ENCODE measurements at places on chromosomes 11 and 22.
A peak's percentile ranks its signal among the peaks of the same experiment; 100 is the strongest.

GRCh38 chr11:96331699-96332116 is 11.3 kb downstream of the MAML2 start:
- DNase-seq = no peak

DNA sequence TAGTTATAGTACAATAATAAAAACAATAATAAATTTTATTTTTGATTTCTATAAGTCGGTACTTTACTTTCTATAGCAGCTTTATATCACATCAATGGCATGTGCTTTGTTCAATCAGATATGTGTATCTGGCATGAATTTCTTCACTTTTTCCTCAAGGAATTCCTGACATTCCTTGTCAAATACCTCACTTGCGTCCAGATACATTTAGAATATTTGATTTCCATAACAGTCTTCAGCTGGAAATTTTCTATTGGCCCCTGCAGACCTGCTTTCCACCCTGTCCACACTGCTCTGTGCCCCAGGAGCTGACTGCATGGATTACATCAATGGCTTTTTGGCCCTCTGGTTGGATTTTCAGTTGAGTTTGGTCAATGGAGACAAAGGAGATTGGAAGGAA is 93.2 kb downstream of the FAR1 start:
- DNase-seq = no peak

GRCh38 chr11:119355091-119355843 is 8.8 kb upstream of the MFRP start:
- DNase-seq = no peak

DNA sequence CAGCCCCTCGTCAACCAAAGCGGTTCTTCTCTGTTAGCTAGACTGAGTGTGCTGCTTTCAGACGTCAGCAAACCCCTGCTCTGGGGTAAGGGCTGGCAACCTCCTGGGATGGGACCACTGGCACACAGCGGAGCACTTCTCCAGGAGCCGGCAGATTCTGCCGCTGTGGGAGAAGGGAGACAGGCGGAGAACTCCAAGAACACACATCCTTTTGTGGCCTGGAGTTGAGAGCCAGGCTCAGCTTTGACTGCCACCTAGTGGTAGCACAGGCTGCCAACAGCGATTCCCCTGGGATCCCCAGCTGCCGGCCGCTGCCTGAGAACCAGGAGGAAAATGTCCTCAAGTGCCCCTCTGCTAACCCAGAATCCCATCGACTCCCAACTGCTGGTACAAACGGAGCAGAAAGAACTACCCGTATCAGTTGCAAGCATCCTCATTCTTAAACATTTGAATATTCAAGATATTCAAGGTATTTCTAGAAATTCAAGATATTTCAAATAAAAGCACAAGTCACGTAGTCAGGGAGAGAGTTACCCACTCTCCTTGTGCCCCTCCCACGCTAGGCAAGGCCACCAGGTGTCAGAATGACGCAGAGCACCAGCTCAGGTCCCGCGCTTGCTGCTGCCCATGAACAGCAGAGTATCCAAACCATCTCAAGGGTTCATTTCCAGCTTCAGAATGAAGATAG is 4.9 kb downstream of the LTO1 start:
- DNase-seq = peak; percentile 36

- no peak for DNase-seq
Observed at GRCh38 chr11:38456371-38456770, 1858.3 kb upstream of the RAG2 start.

DNA sequence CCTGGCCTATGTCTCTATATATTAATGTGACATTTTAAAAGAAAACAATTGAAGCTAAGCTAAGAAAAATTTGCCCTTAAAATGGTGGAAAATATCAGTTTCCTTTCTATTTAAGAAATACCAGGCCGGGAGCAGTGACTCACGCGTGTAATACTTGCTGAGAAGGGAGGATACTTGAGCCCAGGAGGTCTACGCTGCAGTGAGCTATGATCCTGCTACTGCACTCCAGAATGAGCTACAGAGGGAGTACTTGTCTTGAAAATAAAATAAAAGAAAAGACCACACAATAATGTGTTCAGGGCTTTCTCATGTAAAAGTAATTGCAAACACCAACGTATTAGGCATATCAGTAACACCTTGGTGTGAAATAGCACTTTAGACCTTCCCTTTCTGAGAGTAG is 1.4 kb upstream of the PRSS23 start:
- DNase-seq = no peak

DNA sequence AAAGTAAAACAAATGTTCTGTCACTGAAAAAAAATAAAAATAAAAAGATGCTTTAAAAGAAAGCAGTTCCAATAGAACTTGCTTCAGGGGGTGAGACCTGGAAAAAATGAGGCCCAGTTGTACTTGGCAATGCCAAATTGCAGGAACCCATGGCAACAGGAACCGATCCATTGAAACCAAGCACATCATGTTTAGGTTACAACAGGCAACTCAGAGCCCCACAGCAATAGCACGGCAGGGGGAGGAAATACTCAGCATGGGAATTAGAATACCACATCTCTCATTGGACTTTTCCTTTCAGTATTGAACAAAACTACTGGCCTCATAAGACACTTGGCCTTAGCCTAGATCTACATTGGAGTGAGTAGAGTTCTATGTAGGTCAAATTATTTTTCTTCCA is 84.3 kb downstream of the MSANTD4 start:
- DNase-seq = no peak

DNA sequence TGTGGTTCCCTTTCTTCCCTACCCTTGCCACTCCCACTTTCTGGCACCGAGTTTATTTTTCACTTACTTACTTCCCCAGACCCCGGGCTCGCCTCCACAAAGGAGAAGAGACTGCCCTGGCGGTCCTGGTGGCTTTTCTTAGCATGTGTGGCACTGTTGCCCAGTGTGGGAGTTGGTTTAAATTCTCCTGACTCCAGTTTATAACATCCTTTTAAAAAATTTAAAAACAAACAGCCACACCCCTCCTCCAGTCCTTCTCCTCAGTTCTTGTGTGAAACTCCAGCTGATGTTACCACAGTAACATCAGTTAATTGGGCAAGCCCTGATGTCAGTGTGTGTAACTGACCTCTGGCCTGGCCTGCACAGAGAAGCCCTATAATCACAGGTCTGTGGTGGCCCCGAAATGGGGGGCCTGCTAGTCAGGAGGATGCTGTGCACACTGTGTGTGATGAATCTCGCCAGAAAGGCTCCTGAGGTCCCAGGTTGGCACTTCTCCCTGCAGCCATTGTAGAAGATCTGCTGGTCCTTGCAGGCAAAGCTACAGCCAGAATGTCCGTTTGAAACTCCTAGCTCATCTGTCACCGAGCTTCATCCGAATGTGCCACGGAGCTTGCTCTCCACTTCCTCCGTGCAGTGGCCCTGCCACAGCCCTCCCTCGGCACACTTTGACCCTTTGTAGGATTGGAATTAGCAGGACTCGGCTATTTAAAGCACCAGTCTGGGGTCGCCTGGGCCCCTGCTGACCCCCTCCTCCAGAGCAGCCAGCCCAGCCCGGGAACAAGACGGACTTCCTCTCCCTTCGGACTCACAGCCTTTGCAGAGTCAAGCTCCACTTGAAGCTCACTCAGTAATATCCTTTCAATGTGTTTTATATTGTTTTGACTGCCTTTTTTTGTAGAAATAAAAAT is 7.6 kb downstream of the YDJC start:
- DNase-seq = no peak

GRCh38 chr11:111942829-111943228 is 5.7 kb downstream of the DIXDC1 start:
- no peak for DNase-seq

DNA sequence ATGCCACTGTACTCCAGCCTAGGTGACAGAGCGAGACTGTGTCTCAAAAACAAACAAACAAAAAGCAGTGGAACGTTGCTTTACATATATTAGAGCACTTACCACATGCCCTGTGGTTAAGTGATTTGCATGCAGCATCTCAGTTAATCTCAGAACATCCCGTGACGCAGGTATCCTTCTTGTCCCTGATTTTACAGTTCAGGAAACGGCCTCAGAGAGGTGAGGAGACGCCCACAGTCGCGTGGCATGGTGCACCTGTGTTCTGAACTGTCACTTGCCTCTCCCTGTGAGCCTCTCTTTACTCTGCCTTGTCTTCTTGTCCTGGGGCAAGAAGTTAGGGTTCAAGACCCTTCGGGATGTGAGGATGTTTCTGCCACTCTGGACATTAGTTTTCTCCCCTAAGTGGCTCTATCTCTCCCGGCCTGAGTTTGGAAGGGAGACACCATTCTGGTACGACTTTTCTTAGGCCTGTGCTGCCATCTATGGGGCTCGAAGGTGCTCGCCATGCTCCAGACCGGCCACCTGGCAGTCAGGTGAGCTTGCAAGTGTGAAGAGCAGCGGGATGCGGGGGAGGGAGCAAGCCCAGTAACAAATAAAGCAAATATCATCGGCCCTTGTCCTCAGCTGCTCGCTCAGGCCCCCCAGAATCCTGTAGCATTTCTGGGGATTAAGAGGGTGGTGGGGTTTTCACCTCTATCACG is 25.6 kb downstream of the YWHAH start:
- DNase-seq = peak; percentile 28

- no peak for DNase-seq
Observed at GRCh38 chr11:94549146-94549545, 5.4 kb downstream of the FUT4 start.

DNA sequence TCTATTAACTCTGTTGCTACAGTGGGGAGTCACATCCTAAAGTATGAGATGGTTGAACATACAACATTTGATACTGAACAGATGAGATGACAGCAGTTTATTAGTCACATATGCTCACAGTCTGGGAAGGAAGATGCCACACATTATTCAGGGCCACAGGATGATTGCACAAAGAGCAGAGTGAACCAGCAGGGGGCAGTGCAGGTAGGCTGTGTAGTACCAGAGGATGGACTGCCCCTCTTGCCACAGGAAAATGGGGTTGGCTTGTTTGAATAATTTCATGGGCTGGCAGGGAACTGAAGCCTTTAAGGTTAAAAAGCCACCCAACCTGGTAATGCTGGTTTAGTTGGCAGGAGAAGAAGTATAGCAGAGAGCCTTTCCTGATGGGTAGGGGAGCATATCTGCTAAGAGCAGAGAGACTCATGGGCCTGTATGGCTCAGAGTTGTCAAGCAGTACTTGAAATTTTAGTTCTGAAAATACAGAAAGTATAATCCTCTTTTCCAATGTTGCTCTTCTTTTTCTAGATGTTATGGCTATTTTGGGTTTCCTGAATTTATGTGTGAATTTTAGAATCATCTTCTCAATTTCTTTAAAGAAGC is 180.4 kb upstream of the B3GAT1 start:
- DNase-seq = peak; percentile 18

DNA sequence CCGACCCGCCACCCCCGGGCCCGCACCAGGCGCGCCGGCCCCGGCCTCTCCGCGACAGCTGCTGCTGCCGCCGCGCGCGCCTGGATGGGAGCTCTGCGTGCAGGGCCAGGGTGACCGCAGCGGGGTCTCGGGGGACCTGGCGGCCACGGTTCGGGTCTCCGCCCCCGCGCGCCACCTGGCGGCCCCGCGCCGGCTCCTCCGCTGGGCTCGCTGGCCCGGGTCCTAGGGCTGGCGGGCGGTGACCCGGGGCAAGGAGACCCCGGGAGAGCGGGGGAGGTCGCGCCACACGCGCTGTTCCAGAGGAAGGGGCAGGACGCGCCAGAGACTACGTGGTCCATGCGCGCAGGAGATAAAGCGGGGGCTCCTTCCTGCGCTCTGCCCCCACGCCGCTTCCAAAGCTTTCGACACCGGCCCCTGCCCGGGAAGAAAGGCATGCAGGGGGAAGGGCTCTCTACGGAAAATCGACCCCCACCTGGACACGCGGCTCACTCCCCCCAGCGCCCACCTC is 562 bp downstream of the SHANK2 start:
- DNase-seq = no peak

DNA sequence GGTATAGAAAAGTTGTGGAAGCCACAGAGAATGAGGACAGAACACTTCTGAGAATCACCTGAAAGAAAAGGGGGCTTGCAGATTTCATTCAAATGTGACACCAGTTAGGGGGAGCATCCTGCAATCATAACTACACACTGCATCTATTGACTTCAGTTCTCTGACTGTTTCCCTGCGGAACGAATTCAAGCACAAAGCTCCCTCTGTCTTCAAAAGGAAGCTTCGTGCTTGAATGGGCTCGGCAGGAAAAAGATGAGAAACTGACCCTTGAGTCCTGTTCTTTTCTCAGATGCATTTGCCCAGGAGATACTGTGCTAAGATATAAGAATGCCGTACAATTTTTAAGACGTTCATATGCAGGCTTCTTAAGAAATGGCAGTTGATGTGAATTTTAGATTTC is 2000.4 kb upstream of the RAG2 start:
- DNase-seq = no peak

GRCh38 chr11:15118431-15118830 is 3.7 kb downstream of the INSC start:
- DNase-seq = no peak

DNA sequence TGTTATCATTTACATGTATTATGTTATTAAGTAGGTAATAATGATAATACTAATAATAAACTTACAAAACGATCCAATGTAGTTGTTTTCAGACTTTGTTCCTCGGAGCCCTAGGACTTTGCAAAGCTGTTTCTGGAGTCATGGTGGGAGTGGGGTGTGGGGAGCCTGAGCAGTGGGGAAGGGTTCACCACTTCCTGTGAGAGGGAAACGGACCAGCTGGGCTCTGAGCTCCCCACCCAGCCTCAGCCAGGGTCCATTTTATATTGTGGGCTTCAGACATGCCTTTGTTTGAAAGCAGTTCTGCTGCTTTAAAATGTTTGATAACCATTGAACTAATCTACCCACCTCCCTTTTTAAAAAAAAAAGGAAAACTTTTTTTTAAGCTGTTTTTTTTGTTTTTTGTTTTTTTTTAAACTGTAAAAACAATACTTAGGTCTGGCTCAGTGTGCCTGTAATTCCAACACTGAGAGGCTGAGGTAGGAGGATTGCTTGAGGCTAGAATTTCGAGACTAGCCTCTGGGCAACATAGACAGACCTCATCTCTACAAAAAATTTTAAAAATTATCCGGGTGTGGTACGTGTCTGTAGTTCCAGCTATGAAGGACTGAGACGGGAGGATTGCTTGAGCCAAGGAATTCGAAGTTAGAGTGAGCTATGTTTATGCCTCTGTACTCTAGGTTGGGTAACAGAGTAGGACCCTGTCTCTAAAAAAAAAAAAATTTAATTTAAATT is 7.0 kb downstream of the SERPING1 start:
- no peak for DNase-seq

DNA sequence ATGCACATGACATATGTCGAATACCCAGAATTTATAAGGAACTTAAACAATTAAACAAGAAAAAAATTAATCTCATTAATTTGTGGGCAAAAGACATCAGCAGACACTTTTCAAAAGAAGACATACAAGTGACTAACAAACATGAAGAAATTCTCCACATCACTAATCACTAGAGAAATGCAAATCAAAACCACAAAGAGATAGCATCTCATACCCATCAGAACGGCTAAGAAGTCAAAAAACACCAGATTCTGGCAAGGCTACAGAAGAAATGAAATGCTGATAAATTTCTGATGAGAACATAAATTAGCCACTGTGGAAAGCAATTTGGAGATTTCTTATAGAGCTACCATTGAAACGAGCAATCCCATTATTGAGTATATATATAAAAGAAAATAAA is 210.6 kb upstream of the LUZP2 start:
- DNase-seq = no peak
